Iris pigment epithelial cell (primary cell): ENCODE measurements at places on chromosomes 13 and 19.

- no peak for DNase-seq
These were observed 1080.6 kb downstream of the PCDH17 start for GRCh38 chr13:58712191-58712590.

GRCh38 chr13:44280456-44280855 lies 93.2 kb upstream of the SERP2 start:
- DNase-seq = peak; percentile 69

- DNase-seq = peak; percentile 18
These were observed 192.6 kb downstream of the MAB21L1 start for GRCh38 chr13:35283856-35284255.

DNA sequence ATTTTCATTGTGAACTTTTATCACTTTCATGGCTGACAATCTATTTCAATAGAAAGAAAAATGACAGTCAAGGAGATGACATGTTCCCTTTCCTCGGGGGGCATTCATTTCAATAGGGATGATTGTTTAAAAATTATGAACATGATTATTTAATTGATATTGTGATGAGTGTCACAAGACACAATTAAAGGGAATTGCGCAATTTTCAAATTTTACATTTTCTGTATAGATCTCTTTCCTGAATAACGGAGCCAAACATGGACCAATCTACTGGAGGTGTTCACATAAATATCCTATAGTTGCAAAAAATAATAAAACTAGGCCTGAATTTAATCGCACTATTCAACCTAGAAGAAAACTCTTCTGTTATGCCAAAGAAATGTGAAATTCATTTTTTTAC lies 1274.6 kb downstream of the SLITRK5 start:
- DNase-seq = no peak

- no peak for DNase-seq
These were observed 10.6 kb upstream of the TLE2 start for GRCh38 chr19:3039641-3040077.

GRCh38 chr13:98447881-98448641 lies 128.8 kb downstream of the STK24 start:
- no peak for DNase-seq

GRCh38 chr13:27792393-27793218 lies at the start of gene GSX1:
TSS of gene GSX1 (plus strand) at chr13:27792483. CDS start at chr13:27792691, 208 bp downstream.
- peak; percentile 76 for DNase-seq

GRCh38 chr19:3285647-3286176 lies 61.3 kb downstream of the CELF5 start:
- DNase-seq = peak; percentile 39

DNA sequence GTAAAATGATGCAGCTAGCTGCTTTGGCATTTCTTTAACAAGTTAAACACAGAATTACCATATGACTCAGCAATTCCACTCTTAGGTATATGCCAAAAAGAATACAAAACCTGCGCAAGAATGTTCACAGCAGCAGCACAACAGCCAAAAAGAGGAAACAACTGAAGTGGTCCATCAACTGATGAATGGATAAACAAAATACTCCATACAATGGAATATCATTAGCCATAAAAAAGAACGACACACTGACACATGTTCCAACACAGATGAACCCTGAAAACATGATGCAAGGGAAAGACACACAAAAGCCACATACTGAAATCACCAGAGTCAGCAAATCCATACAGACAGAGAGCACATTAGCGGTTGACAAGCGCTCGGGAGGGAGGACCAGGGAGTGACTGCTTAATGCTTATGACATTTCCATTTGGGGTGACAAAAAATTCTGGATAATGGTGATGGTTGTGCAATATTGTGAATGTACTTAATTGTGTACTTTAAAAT lies 3.0 kb downstream of the PCID2 start:
- DNase-seq = peak; percentile 76

DNA sequence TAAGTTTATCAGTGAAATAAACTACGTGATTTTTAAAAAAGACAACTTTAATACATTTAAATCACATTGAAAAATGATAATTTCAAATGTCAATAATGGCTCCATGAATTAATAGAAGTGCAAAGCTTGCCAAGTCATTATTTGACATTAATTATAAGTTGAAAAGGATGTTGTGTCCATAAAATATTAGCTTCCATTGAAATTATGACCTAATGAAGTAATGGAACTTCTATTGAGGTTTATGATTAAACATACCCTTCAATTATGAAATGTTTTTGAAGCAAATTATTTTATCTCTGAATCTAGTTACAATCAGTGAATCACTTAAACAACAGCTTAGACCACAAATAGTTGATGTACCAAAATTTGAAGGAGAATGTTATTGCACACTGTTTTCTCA lies 144.2 kb downstream of the SLITRK6 start:
- DNase-seq = no peak

DNA sequence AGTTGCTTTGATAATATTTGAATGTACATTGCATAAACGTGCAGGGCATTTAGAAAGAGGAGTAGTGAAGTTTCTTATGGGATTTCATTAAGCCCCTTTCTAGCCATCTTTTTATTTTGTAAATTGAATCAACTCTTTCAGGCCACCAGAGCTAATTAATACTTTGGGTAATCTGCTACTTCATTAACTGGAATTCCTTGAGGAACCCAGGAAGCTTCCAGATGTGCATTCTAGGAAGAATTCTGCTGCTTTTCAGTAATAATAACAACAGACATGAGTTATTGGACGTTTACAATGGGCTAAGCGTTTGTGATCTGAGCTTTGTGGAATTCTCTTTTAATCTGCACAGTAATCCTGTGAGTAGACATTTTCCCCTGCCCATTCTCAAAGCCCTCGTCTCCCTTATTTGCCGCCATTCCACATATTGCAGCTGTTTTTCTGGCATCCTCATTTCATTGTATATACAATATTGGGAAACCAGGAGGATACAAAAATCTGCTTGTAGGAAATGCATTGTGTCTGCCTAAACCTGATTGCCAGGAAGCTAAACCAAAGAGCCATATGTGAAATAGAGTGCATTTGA lies 103.9 kb downstream of the HS6ST3 start:
- no peak for DNase-seq

DNA sequence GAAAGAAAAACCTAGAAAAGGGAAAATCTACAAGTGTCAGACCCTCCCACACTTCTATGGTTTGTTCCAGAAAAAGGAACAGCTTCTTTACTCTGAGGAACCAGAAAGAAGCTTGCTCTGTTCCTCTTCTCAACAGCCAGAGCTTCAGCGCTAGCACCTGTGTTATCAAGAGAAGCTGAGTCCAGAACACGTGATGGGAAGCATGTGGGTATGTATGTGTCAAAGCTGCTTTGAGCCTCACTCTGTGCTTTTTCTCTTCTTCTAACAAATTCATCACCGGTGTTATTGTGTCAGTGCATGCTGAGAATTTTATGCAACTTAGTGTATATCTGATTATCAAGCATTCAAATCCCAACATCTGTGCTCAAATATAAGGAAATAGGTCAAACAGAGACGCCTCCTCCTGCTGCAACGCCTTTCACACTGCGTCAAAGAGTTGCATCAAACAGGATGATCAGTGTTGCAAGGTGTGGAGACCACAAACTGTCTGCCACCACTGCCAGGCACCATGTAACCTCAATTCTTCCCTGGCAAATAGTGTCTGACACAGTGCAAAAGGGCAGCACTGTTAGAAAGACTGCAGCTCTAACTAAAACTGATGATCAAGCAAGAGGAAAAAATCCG lies 83.9 kb downstream of the LRRC63 start:
- peak; percentile 55 for DNase-seq

DNA sequence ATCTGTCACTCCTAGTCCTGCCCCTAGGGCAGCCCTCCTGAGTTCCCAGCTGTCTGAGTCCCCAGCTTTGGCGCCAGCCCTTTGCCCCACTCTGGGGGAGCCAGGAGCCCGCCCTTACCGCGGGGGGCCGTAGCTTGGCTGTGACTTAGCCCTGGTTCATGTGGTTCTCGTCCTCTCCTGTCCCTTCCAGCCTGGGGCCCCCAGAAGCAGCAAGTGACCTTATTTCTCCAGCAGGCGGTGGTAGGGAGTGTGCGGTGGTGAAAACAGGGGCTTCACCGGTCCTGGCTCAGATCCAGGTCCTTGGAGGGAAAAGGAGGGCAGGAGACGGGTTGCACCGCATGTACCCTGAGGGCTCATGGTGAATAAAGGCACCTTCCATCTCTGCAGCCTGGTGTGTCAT lies 7.9 kb downstream of the GIPC3 start:
- DNase-seq = no peak

GRCh38 chr13:30510091-30510490 lies 44.4 kb upstream of the HMGB1 start:
- DNase-seq = no peak

DNA sequence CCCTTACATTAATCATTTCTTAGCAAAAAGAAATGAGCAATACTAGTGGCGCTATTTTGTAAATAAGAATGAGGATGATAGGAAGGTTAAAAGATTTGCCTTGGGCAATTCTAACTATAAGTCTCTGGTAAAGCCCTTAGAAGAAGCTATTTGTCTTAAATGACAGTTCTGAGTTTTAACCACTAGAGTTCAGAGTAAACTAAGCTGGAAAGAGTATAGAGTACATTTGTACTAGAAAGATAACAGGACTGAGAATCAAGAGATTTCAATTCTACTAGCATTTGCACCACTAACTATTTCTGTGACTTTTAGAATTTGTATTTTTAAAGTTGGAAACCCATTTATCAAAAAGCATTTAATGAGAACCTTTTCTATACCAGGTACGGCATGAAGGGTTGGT lies 750.3 kb downstream of the OLFM4 start:
- DNase-seq = no peak

- peak; percentile 87 for DNase-seq
These were observed 98.7 kb downstream of the COL4A2 start for GRCh38 chr13:110405597-110406450.

DNA sequence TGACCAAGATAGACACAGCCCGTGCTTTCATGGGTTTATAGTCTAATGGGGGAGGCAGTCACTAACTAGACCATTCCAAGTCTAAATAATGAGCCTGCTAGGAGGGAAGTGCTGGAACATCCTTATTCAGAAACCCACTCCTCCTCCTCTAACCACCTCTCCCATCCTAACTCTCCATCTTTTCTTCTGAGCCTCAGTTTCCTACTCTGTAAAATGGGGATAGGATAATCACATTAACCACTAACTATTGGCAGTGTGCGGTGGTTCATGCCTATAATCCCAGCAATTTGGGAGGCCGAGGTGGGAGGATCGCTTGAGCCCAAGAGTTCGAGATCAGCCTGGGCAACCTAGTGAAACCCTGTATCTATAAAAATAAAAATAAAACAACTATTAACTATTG lies 68.7 kb downstream of the MAP4K1 start:
- no peak for DNase-seq

DNA sequence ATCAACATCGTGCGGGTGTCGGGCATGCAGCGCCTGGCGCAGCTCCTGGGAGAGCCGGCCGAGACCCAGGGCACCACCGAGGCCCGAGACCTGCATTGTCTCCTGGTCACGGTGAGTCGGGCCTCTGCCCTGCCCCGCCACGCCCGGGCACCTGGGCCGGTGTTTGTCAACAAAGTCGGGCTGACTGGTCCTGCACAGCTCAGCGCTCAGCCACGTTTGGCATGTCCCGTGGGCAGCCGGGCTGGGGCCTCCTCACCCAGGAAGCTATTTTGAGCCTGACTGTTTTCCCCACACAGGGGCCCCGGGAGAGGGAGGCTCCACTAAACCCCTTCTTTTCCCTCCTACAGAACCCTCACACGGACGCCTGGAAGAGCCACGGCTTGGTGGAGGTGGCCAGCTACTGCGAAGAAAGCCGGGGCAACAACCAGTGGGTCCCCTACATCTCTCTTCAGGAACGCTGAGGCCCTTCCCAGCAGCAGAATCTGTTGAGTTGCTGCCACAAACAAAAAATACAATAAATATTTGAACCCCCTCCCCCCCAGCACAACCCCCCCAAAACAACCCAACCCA lies 1.3 kb downstream of the GADD45B start:
- DNase-seq = peak; percentile 51
